ENCODE measurements at places on chromosomes 7 and 10. TPM values are rescaled to one million over a fixed set of nuclear protein-coding genes. Genes with fewer than 3 reads are reported as not detected.

CTTNBP2 gene
- total RNA-seq: 15.7 TPM

EPO gene
- 0.44 TPM for total RNA-seq

DLX5 gene
- total RNA-seq: 0.22 TPM

RAB19 gene
- 14.4 TPM for total RNA-seq

HOXA1 gene
- total RNA-seq: not detected

DOCK1 gene
- 57.0 TPM for total RNA-seq

ARHGAP22 gene
- 6.9 TPM for total RNA-seq

UFSP1 gene
- total RNA-seq: 4.3 TPM

GPRIN2 gene
- total RNA-seq: 10.1 TPM

TMEM236 gene
- total RNA-seq: not detected

SFRP4 gene
- not detected for total RNA-seq

HOGA1 gene
- total RNA-seq: 0.79 TPM

BET1 gene
- 23.4 TPM for total RNA-seq

TNS3 gene
- 9.5 TPM for total RNA-seq

CHAT gene
- not detected for total RNA-seq

ZNF736 gene
- total RNA-seq: not detected

RBM20 gene
- 0.17 TPM for total RNA-seq

LRRD1 gene
- total RNA-seq: not detected

TRPV5 gene
- not detected for total RNA-seq

FLNC gene
- 12.5 TPM for total RNA-seq

SLC16A9 gene
- 4.3 TPM for total RNA-seq

LRIT1 gene
- total RNA-seq: not detected

TUBB8 gene
- total RNA-seq: 0.57 TPM

HGF gene
- 0.15 TPM for total RNA-seq

LLCFC1 gene
- not detected for total RNA-seq

LIPF gene
- total RNA-seq: not detected

BTBD16 gene
- total RNA-seq: not detected

ELMO1 gene
- total RNA-seq: 7.8 TPM
